DMS79 treated with DMSO at 0.1 percent for 48 hours (cell line): ENCODE measurements at places on chromosomes 12 and 14.

DNA sequence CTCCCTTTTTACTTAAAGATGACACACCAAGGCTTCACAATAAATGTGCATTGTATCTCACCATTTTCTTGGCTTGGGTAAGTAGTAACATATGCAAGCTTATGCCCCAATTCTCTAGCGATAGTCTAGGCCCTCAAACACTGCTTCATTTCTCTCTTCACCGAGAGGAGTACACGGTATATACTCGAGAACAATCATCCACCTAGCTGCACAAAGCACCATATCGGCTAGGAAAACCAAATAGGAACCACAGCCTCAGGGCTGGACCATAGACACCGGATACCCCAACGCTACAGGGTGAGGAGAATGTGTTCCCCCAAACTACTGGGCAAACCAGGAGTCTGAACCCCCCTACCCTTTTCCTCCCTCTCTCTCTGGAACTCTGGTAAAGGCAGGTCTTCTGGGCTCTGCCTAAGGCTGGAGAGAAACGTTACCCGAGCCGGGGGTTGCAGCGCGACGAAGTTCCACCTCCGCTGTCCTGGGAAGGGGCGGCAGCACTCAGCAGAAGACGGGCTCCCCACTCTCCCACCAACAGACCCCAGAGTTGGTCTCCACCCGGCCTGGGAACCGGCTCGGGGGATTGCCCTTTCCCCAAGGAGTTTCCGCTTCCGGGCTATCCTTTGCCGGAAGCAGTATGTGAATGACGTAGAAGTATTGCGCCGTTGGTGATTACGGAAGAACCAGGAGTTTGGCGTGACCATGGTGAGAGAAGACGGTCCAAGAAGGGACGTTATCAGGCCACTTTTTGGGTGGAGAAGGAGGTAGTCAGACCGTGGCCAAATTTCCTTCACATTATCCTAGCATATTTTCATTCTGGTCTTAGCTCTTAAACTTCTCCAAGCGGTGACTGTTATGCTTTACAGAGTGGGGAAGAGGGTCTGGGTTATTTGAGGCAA, at the start of the genes AREL1 and FCF1:
TSS of gene AREL1 (minus strand) at position 582 of the 896 bp plus-strand sequence. CDS start 27,465 bp downstream, outside the sequence.
TSS of gene FCF1 (plus strand) at position 646 of the 896 bp plus-strand sequence. CDS start at position 700, 54 bp downstream.
- DNase-seq, result no peak

DNA sequence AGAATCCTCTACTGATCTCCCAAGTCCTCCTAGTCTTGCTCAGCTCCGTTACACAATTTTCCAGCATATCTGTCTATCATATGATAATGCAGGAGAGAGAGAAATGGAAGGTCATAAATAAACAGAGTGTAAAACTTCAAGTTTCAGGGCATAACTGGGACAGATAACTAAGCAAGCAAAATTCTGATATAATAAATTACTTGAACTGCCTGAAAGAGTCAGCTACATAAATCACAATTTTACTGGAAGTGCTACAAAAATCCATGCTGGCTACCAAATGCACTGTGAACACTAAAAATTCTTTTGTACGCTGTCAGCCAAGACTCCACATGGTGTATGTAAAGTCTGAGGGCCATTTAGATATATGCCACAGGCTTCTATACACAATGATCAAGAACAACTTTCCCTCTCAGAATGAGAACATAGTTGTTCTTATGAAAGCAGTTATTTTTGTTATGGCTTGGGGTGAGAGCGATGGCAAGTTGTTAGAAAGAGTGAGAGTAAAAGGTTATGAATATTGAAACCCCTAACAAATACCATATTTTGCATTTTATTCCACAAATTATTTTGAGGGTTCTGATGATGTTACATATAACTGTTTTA, 41.1 kb downstream of the GRIP1 start:
- no peak for DNase-seq

GRCh38 chr12:51949342-51950030, 2.0 kb upstream of the ACVR1B start:
- DNase-seq, result no peak

DNA sequence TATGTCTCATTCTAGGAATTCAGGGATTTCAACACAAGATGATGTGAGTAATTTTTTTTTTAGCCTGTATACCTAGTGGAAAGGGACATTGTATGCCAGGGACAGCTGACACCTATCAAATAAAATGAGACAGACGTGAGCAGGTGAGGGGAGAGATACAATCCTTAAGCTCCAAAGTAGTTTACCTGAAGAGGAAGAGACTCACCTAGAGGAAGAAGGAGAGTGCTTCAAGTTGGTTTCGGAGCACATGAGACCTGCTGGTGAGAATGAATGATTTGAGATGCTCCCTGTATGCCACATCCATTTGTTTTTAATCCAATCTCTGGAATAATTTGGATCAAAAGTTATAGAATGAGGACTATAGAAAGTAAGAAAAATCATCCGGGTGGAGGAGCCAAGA, 915.4 kb upstream of the FBXO33 start:
- DNase-seq, result no peak

DNA sequence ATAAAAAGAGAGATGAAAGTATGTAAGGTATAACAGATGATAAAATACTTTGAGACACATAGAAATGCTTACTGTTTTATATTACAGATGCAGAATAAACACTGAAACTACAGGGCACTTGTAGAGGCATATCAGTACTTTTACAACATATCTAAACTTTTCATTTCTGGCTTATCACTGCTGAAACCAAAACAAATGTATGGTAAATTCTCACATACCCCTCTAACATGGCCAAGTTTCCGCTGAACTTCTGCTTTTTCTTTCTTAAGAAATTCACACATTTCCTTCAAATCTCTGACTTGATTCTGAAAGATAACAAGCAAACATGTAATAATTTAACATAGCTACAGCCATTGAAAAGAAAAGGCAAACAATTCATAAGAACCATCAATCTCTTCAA, 33.3 kb upstream of the C12orf50 start:
- no peak for DNase-seq

DNA sequence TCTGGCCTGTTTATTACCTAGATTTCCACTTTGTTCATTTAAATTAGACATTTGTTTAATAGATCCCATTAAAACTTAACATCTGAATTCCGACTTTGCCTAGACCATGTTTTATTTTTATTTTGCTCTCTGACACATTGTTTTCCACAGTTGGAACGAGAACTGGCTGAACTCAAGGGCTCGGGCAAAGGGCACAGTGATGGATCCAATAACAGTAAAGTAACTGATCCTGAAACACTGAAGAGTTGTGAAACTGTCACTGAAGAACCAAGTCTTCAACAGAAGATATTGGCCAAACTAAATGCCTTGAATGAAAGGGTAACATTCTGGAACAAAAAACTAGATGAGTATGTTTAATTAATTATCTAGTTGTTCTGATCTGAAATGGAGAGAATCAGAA, 39.7 kb downstream of the LRRC9 start:
- DNase-seq, result no peak

DNA sequence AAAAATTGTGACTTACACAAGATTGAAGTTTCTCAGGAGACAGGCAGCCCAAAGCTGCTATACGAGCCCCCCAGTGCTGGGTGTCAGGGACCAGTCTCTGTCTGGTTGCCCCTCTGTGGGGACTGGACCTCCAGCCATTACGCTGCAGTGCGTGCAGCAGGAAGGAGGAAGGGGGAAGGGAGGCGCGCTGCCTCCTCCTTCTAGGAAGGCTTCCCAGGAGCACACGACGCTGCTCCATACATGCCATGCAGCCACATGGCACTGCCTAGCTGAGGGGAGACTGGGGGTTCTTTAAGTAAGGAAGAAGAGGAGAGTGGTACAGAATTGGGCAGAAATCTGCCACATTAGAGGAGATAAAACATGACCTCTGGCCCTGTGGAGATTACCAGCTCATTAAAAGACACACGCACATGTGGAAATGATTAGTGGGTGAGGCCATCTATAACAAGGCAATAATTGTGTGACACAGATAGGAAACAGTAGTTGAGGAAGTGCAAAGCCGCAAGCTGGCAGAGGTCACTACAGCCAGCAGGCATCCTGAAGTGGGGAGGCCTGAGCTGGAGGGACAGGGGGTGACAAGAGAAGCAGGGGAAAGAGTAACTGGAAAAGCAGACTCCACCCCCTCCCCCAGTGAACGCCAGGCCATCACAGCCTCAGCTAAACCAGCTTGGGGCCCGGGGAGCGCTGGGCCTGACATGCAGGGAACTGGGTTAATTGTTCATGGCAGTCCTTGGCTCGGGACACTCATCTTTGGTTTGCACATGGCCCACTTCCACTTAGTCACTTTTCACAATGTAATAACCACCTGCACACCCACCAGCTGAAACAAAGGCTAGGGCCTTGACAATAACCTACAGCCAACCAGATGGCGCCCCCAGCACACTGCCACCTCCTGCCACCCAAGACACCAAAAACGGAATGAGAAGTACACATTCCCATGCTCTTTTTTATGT, 39.6 kb downstream of the CCDC88C start:
- DNase-seq, result no peak
